ENCODE measurements at places on chromosomes 5 and 9.

GRCh38 chr9:76289042-76289441 lies 105.2 kb downstream of the RFK start:
- no peak for DNase-seq

DNA sequence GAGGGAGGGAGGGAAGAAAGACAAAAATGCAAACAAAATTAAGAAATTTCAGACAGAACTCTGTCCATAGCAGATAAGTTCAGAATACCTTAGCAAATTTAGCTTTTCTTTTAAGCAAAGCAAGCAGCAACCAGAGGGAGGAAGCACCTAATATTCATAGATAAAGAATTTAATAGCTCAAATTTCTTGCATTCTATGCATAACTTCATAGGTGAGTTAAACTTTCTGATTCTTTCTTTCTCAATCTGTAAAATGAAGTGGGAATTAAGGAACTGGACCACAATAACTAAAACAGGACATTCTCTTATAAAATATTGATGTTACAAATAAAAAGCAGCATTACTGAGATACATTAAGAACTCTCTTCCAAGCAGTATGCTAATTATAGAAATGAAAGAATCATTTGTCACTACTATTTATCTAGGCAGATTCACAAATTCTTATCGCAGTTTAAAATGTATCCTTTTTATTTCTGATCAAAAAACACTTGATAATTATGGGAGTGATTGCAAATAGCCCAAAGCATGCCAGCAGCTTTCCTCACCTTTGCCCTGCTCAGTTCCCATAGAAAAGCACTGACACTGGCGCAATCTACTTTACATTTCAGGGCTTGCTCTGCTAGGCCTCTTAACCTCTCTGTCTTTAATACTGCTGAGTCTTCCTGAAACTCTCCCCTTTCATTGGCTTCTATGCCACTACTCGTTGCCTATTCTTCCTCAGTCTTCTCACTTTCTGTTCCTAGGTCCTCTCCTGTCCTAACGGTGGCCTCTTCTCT lies 341.8 kb downstream of the PIK3R1 start:
- peak; percentile 72 for DNase-seq

- DNase-seq, result no peak
These were observed 1925.6 kb downstream of the EFNA5 start for GRCh38 chr5:105745111-105745510.

DNA sequence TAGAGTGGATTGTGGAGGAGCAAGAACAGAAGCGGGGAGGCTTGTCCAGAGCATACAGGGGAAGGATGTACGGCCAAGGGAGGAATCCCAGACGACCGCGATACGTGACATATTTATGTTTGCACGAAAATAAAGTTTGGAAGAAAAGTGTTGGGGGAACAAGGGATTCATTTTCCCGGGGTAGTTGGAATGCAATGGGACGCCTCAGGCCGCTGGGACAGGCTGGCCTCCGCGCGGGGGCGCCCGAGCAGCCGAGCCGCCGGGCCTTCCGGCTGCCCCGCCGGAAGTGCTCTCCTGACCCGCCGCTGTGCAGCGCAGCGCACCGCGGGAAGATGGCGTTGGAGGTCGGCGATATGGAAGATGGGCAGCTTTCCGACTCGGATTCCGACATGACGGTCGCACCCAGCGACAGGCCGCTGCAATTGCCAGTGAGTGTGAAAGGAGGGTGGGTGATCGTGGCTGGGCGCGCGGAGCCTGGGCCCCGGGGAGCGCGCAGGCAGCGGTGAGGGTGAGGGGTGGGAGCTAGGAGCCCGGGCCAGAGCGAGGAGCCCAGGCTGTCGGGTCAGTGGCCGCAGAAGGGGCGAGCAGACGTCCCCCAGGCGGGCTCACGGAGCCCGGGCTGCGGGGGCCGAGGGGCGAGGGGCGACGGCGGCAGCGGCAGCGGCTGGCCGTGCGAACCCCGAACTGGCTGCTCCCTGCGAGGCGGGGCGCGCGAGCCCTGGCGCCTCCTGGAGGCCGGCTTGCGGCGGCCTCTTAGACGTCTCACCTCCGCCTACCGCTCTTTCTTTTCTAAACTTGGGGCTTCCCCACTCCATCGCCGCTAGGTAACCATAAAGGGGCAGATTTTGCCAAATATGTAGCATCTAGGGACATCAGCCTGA lies at the start of gene PHAX:
Gene PHAX (plus strand): TSS at position 317 of the 881 bp plus-strand sequence. CDS start 16 bp downstream, at position 333.
- peak; percentile 83 for DNase-seq

- peak; percentile 70 for DNase-seq
These were observed 22.6 kb downstream of the DUSP1 start for GRCh38 chr5:172748341-172748843.

DNA sequence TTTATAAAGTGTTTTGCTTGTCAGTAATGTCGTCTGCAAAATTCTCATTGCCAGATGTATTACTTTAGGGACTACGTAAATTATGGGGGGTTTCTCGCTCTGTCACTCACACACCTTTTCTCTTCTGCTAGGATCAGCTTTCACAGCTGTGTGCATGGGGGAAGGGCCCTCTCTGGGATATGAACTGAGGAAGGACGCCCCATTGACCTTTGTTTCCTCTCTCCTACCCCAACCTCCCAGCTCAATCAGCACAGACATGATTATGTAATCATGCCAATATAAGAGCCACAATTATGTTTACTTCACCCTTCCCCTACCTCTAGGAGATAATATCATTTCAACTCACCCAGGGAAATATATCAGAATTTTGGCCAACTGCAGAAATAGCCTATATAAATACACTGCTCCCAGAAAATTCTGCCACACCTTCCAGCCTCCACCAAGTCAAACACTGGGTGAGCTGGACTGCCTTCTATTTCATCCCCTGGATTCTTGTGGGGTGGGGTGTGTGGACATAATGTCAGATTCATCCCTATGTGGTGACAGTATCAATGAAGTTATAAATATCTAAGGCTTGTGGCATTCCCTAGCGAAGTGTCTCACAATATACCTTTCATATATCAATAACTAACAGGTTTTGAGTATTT lies 12.6 kb upstream of the SEMA5A start:
- DNase-seq, result no peak

- DNase-seq, result peak; percentile 45
These were observed 111.5 kb upstream of the ZNF366 start for GRCh38 chr5:72618708-72619107.

All from fibroblast of skin of right biceps (primary cell).